ENCODE measurements at places on chromosomes 16 and 17. TPM values are rescaled to one million over a fixed set of nuclear protein-coding genes. Genes with fewer than 3 reads are reported as not detected.

The RBFOX1 gene
- not detected for total RNA-seq

The CAVIN1 gene
- 669 TPM for total RNA-seq

The SLFN12 gene
- 86.5 TPM for total RNA-seq

The VPS35L gene
- 25.2 TPM for total RNA-seq

The RRN3 gene
- 45.3 TPM for total RNA-seq

The MT4 gene
- total RNA-seq: not detected

The GRB7 gene
- total RNA-seq: not detected

The CCDC40 gene
- 0.97 TPM for total RNA-seq

The SLC5A2 gene
- not detected for total RNA-seq

The SMARCE1 gene
- total RNA-seq: 71.5 TPM

The WNT3 gene
- 1.2 TPM for total RNA-seq

The PKMYT1 gene
- total RNA-seq: 8.1 TPM

The TRIM47 gene
- 27.9 TPM for total RNA-seq

The ABCA6 gene
- 44.8 TPM for total RNA-seq

The TVP23B gene
- 76.7 TPM for total RNA-seq

The HOXB8 gene
- 3.6 TPM for total RNA-seq

The MMP15 gene
- 4.4 TPM for total RNA-seq

The G6PC1 gene
- total RNA-seq: not detected

The PYCARD gene
- 95.5 TPM for total RNA-seq

The TMEM114 gene
- total RNA-seq: not detected

The TBC1D3B gene
- 1.4 TPM for total RNA-seq

The KRTAP1-3 gene
- total RNA-seq: not detected

The CCT6B gene
- total RNA-seq: 0.32 TPM

The NPIPA2 gene
- total RNA-seq: 2.1 TPM

The HS3ST3A1 gene
- 0.32 TPM for total RNA-seq

The PIRT gene
- not detected for total RNA-seq

The ABCA5 gene
- total RNA-seq: 19.6 TPM
